Hippocampal formation (tissue), 2 donors: ENCODE measurements at places on chromosomes 13 and 19.

- no peak for DNase-seq
Observed at GRCh38 chr19:4197625-4198466, 15.4 kb downstream of the ANKRD24 start.

DNA sequence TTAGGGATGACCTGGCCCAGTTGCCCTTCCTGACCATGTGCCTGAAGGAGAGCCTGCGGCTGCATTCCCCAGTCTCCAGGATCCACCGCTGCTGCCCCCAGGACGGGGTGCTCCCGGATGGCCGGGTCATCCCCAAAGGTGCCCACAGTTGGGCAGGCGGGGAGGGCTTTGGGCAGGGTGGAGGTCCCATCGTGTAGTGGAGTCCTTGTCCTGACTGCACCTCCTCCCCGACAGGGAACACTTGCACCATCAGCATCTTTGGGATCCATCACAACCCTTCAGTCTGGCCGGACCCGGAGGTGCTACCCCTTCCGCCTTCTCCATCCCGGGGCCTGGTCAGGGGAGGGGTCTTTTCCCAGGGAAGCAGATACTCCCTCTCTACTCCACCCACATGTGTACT, 31.7 kb upstream of the CYP4F8 start:
- no peak for DNase-seq

- DNase-seq = no peak
Observed at GRCh38 chr13:38045278-38046048, 175.9 kb upstream of the TRPC4 start.

- DNase-seq = no peak
Observed at GRCh38 chr13:42086582-42086981, 38.1 kb downstream of the DGKH start.

GRCh38 chr13:103516015-103516795, 450.0 kb upstream of the SLC10A2 start:
- DNase-seq = no peak

GRCh38 chr19:51771376-51772130, 10.6 kb downstream of the FPR2 start:
- no peak for DNase-seq

DNA sequence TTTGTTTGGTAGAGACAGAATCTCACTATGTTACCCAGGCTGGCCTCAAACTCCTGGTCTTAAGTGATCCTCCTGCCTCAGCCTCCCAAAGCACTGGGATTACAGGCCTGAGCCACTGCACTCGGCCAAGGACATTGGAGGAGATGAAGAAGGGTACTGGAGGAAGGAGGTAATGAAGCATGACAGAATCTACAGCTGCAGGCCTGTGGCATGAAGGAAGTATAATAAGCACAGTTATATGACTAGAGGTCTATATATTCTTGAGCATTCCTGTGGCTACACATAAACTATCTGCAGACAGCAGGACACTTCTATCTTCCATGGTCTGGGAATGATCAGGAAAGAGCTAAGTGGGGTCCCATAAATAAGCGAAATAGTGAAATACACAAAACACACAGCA, 18.2 kb downstream of the ZNF565 start:
- no peak for DNase-seq

DNA sequence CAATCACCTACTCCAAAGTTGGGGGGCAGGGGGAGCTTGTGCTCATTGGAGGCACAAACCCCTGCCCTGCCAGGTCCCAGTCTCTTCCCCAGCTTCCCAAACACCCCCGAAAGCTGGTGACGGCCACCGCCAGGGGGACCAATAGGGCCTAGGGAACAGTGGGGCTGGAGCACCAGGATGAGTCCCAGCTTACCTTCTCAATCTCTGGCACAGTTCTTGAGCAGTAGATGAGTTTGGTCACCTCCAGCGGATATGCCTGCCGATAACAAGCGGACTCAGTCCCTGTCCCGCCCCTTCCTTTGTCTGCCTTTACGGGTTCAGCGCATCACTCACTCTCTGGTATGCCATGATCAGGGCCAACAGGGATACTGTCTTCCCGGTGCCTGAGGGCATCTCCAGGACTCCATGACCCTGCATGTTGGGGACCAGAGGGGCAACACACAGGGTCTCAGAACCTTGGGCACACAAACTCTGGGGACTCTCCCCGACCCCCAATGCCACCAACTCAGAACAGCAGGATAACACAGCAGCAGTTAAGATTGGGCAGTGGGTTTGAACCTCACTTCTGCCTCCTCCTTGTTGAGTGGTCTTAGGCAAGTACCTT, 1.5 kb downstream of the ERCC2 start:
- DNase-seq = no peak

- DNase-seq = no peak
Observed at GRCh38 chr13:80458543-80458942, 117.6 kb upstream of the SPRY2 start.

DNA sequence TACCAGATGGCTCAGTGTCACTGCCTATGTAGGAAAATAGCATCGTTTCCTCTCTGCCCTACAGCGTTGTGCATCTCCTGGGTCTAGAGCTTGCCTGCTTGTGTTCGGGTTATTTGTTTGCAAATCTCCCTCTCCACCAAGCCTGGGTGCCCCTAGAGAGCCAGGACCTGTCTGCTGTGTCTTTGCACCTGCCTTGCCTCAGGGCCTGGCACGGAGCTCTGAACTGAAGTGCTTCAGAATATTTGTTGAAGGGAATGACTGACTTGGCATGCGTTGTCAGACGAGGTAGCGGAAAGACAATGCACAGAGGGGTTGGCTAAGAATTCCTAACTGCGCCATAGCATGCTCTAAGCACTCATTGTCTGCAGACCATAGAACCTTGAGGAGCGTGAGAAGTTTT, 263.4 kb downstream of the FGF9 start:
- no peak for DNase-seq

DNA sequence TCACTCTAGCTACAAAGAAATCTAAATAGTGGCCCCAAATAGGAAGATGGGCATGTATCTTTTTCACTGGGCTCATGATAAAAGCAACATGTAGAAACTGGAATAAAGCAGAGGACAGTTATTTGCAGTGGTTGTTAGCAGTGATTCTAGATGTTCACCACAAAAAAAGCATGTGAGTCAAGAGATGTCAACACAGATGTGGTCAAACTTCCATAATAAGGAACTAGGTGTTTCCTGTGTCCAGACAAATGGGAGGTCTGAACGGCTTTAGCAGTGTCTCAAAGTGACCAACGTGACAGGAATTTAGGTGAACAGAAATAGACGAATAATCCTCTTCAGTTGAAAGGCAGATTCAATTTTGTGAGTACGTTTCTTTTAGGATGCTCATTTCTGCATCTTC, 162.7 kb downstream of the TBC1D4 start:
- no peak for DNase-seq

DNA sequence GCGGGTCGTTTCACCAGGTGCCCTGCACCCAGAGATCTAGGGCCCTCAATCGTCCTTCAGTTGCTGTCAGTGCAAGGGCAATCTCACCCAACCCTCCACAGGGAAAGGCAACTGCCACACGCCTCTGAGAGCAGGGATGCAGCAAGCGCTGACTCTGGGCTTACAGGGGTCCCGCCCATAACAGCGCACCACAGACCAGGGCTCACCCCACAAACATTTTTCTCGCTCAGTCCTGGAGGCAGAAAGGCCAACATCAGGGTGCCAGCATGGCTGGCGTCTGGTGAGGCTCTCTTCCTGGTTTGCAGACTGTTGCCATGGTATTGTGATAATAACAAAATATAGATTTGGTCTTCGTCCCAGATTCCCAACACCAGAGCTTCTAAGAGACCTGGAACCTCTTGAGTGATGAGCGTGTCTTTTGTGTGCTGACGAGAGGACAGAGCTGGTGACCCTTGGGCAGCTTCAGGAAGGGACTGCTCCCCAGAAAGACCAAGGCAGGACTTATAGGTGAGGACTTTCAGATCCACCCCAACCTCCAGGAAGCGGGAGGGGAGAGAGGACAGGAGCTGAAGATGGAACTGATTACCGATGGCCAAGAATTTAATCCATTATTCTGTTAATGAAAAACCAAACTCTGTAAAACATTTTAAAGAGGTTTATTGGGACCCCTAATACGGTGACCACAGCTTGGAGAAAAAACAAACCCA, 51.3 kb downstream of the C13orf46 start:
- no peak for DNase-seq

DNA sequence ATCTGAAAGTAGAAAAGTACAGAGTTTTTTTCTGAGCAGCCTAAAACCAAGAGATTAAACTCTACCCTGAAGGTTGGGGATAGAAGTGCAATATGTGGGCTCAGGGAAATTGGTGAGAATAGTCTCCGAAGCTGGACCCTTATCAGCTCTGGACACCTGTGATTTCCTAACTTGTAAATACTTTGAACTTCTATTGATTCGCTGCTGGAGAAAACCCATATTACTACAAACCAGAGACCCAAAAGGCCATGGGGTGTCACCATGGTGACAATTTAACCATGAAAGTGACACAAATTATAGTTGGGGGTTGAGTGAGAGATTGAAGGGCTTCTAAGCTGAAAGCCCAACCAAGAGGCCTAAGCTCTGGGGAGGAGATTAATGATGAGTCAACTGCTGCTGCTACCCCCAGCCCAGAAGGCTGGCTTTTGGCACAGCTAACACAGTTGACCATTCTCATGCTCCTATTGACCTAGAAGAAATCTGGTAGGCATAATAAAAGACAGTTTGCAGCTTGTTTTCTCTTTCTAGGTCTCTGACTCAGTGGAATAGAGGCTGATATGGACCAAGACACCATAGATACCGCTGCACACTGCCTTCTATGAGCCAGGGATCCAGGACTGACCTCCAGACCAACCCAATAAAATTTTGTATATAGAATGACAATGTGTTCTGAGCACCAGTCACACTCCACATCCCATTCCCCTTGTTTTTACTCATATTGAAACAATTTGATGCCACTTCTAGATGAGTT, 131.9 kb upstream of the FNDC3A start:
- no peak for DNase-seq

- DNase-seq = no peak
Observed at GRCh38 chr19:45733160-45733810, at the start of gene MEIOSIN. TSS of gene MEIOSIN (plus strand) at chr19:45733439. CDS start at chr19:45735377, 1,938 bp downstream.

DNA sequence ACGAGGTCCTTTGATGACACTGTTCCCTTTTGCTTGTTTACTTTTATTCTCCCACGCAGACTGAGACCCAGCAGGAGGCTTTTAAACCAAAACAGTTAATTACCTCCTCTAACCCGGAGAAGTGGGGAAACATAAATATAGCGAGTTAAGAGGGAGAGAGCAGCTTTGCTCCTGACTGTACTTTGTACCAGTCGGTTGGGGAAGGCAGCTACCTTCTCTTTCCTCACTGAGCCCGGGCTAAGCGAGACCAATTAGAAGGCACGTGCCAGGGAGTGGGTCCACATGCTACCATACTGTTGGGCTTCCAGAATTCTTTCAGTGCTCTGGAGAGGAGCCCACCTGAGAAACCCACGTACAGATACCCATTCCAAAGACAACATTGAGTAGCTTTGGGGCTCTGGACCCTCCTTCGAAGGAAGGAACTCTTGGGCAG, 124.2 kb downstream of the ZIC5 start:
- DNase-seq = no peak

DNA sequence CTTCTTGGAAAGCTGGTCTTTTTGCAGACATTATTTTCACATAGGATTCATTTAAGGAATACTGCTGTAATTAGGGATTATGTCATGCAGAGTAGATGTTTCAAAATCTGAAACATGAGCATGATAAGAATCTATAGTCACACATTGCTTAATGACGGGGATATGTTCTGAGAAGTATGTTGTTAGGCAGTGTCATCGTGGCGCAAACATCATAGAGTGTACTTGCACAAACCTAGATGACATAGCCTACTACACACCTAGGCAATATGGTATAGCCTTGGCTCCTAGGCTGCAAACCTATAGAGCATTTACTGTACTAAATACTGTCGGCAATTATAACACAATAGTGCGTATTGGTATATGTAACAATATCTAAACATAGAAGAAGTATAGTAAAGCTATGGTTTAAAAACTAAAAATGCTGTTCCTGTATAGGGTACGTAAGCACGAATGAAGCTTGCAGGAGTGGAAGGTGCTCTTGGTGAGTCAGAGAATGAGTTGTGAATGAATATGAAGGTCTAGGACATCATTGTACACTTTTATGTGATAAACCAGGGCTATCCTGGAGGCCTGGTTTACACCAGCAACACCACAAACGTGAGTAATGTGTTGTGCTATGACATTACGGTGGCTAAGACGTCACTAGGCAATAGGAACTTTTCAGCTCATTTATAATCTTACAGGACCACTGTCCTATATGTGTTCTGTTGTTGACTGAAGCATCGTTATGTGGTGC, 283.1 kb downstream of the MTUS2 start:
- DNase-seq = no peak

DNA sequence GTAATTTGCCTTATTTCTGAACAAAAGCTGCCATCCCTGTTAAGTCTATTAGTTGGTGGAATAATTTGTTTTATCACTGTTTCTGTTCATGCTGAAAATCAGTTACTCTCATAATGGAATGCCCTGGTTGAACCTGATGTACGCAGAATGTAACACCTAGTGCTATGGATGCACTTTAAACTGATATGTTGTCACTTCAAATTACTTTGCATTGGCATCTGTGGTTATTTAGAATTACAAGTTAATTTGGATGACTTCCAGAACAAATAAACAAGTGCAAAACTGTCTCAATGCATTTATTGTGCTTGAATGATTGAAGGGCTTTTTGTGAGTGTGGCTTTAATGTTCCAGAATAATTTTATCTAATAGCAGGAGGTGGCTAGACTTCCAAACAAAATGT, 368.2 kb upstream of the SLITRK5 start:
- no peak for DNase-seq

DNA sequence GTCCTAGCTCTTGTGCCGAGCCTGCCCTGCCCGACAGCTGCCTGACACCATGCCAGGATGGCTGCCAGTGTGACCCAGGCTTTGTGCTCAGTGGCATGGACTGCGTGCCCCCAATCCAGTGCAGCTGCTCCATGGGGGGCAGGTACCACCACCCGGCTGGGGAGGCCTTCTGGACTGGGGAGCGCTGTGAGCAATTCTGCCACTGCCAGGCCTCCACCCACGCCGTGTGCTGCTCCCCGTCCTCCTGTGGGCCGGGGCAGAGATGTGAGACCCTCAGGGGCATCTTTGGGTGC, 9.4 kb upstream of the FXYD3 start:
- peak; percentile 52 for DNase-seq

- no peak for DNase-seq
Observed at GRCh38 chr19:55261671-55262126, 2.9 kb upstream of the PPP6R1 start.

- DNase-seq = no peak
Observed at GRCh38 chr13:40490086-40490758, 176.2 kb downstream of the FOXO1 start.

DNA sequence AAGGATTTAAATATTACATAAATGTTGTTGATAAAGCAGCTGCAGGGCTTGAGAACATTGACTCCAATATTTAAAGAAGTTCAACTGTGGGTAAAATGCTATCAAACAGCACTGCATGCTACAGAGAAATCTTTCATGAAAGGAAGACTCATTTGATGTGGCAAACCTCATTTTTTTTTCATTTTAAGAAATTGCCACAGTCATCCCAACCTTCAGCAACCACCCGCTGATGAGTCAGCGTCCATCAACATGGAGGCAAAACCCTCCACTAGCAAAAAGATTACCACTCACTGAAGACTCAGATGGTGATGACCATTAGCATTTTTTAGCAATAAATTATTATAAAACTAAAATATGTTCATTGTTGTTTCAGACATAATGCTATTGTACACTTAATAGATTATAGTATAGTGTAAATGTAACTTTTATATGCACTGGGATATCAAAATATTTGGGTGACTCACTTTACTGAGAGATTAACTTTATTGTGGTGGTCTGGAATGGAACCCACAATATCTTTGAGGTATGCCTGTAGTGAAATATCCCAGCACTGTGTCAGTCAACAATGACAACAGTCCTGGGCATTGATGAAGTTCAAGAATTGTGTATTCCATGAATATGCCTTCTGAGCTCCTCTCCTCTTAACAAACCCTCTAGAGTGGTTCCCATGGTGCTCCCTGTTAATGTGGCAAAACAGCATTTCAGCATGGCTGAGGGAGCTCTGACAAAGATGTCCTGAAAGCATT, 52.4 kb upstream of the SOX21 start:
- DNase-seq = no peak
